ENCODE measurements at places on chromosomes 5 and 9.

DNA sequence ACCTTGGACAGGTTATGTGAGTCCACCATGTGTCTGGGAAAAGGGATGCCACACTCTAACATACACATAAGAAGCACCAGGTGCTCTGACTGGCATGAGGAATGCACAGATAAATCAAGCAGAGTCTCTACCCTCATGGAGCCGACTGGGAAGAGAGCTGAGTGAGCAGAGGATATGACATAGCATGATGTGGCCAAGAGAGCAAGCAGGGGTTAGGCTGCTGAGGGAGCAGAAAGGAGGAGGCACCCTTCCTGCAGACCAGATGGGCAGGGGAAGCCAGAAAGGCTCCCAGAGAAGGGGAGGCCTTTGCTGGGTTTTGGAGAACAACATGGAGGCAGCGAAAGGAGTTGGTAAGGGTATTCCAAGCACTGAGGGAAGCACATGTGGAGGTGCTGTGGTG is 223.1 kb downstream of the GNA14 start:
- DNase-seq, result no peak

DNA sequence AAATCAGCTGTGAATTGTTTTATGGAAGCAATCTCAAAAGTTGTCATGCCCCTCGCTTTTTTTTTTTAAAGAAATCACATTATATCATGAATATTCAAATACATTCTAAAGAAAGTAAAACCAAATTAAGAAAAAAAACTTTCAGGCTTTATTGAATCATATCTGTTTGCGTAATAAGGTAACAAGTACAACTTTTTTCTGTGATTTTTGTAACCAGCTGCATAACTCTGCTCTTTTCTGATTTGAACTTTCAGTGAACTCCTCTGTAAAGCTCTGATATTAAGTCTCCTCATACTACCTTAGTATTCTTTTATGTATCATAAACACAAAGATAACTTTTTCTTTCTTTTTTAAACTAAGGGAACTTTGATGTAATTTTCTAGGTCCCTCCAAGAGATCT is 65.3 kb downstream of the CWC27 start:
- DNase-seq, result no peak

GRCh38 chr9:77714077-77714549 is 66.0 kb upstream of the GNA14 start:
- no peak for DNase-seq

DNA sequence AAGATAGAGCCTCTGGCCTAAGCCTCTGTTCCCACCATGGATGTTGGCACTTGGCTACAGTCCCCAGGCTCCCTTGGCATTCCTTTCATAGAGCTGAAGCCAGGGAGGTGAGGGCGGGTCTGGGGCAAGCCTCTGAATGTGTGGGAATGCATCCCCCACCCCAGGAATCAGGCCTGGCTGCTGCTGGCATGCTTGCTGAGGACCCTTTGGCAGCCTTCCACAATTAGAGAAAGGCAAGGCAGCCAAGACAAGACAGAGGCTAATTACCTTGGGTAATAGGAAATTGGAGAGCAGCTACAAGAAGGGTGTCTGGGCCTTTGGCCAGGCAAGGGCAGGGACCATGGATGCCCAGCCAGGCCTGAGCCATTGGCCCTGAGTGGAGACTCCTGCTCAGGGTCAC is 204.4 kb upstream of the TRIM32 start:
- no peak for DNase-seq

GRCh38 chr9:96020792-96021550 is 145.5 kb downstream of the ERCC6L2 start:
- DNase-seq, result no peak

GRCh38 chr9:75084081-75084672 is 3.8 kb downstream of the NMRK1 start:
- no peak for DNase-seq

DNA sequence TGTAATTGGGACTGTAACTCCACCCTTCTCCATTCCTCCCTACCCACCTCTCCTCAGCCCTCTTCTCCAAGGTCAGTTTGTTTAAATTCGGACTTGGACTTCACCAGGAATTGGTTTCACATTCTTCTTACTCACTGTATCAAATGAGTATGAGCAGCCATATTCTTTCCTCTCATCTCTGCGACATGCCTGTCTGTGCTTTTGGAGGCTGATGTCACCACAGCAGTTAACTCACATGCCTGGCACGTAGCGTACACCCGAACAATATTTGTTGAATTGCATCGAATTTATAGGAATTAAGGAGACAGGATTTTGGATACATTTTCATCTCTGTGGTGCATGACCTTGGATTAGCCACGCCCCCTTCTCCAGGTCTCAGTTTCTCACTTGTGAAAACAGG is 291.1 kb downstream of the ASTN2 start:
- DNase-seq, result no peak

DNA sequence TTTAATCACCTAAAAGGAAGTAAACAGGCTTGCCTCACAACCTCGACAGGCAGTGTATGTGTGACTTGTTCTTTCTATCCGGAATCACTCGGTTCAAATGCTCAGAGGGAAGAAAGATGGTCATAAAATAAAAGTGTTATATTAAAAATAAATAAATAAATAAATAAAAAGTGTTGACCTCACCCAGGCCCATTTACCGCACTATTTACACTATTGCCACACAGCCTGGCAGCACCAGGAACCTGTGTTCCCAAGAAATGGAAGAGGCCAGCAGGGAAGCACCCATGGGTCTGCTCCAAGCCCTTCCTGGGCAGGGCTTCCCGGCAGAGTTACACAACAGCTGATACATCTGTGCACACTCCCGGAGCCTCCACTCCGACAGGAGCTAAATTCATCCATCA is 127.9 kb downstream of the EFNA5 start:
- DNase-seq, result peak; percentile 73

- DNase-seq, result no peak
These were observed 25.5 kb upstream of the ITGA2 start for GRCh38 chr5:52963636-52964035.

DNA sequence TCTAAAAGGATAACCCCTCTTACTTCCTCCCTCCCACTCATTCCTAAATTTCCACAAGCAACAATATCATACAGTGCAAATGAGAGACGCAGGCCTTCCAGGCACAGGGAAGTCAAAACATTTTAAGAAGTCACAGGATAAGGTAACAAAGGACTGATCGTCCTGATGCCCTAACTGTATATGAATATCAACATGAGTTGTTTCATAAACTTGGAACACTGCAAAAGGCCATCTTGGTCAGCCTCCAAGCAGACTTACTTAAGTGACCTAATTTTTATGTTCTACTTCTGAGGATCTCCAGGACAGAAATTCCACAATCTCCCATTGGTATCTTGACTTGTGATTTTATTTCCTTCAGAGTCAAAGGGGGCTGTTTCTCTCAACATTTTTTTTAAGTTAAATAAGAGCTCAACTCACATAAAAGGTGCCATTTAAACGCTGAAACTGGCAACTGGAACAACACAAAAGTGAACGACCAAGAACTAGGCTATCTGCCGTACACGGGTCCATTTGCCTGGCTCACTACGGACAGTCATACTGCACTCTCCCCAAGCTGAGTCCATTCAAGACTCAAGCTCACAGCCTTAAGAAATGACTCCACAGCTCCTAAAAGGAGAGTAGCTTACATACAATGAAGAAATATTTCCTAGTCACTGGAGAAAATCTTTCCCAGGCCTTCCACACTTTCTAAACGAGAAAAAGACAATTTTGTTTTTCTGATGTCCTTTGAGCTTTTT is 71.3 kb downstream of the LHFPL2 start:
- DNase-seq, result no peak

- DNase-seq, result no peak
These were observed 169.4 kb downstream of the CD180 start for GRCh38 chr5:67027171-67027570.

DNA sequence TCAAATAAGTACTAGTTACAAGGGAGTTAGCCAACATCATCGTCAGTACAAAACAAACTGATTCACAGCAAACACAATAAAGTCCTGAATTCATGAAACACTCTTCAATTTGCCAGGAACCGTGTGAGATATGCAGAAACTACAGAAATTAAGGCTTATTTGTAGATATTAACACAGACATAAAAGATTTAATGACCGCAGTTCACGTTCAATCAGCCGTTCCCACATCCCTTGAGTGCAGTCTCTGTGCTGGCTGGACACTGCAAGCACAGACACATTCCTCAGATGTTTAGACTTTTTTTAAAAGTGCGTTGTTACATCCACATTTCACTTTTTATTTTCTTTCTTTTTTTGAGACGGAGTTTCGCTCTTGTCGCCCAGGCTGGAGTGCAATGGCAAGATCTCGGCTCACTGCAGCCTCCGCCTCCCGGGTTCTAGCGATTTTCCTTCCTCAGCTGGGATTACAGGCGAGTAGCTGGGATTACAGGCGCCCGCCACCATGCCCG is 566 bp upstream of the CEP78 start:
- DNase-seq, result no peak

- no peak for DNase-seq
These were observed 803.5 kb downstream of the TLE1 start for GRCh38 chr9:80885894-80886293.

- DNase-seq, result no peak
These were observed 63.0 kb downstream of the TRIO start for GRCh38 chr5:14206028-14206725.

DNA sequence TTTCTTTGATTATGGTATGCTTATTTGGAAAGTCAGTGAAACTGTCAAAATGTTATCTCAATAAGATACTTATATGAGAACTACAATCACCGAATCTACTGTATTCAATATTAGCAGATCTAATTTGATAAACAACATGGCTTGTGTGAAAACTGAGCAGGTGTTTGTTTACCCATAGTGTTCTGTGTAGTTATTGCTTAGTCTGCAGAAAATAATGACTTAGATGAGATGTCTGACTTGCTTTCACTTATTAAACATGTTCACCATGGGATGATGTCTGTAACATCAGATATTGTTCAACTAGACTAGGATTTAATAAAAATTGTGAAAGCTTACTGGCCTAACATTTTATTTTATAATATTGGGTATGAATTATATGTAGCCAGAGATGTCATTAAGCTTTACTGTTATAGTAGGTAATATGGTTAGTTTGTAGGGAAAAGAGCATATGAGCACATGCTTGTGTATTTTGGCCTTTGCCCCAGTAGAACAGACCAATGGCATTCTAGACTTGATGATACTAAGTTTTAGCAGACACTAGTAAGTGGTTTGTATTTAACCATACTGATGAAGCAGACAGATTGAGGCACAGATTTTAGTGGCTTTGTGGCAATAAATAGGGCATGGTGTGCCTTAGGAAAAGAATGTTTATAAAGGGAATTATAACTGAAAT is 16.4 kb downstream of the SUB1 start:
- DNase-seq, result no peak

GRCh38 chr9:129455151-129455995 is 165.5 kb downstream of the C9orf50 start:
- no peak for DNase-seq

DNA sequence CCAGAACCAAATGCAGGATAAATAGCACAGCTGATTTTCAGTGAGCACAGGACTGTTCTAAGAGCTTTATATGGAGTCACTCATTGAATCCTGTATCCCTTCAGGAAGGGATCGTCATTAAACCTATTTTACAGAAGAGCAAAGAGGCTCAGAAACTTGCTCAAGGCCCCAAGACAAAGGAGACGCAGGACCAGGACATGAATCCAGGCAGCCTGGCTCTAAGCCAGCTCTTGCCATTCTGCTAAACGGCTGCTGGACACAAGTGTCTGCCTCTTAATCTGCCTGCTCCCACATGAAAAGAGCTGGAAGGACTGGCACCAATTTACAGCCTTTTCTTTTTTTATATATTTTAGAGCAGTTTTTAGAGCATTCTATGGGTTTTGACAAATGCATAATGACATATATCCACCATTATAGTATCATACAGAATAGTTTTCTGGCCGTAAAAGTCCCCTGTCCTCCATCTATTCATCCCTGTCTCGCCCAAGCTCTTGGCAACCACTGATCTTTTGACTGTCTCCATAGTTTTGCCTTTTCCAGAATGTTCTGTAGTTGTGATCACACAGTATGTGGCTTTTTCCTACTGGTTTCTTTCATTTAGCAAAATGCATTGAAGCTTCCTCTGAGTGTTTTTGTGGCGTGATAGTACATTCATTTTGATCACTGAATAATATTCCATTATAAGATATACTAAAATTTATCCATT is 37.5 kb downstream of the RETREG1 start:
- no peak for DNase-seq

- DNase-seq, result no peak
These were observed 142.9 kb downstream of the AOPEP start for GRCh38 chr9:94869415-94869843.

- DNase-seq, result no peak
These were observed 14.7 kb upstream of the NDUFS4 start for GRCh38 chr5:53545744-53546143.

GRCh38 chr5:174692381-174692780 is 32.0 kb upstream of the MSX2 start:
- DNase-seq, result no peak

- DNase-seq, result no peak
These were observed 21.3 kb downstream of the DTWD2 start for GRCh38 chr5:118967059-118967508.

- no peak for DNase-seq
These were observed 3.4 kb upstream of the CLINT1 start for GRCh38 chr5:157862183-157862851.

GRCh38 chr9:8643896-8644295 is 844.3 kb upstream of the DMAC1 start:
- no peak for DNase-seq

GRCh38 chr5:157241483-157241882 is 24.4 kb upstream of the CYFIP2 start:
- no peak for DNase-seq

DNA sequence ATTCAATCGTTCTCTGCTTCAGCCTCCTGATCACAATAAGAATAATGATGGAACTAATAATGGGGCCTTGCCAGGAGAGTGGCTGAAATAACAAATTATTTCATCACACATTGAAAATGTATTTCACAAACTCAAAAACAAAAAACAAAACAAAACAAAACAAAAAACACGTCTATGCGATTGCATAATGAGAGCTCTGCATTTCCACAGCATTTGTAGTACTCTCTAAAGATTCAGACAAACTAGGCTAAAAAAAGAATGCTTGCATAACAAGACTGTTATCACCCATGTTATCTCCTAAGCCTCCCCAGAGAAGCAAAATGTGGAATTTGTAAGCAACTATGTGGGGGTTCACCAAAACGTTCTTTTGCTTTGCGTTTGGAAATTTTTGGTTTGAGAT is 48.1 kb downstream of the PRELID2 start:
- DNase-seq, result no peak
